Caudate nucleus (tissue), 63 donors: ENCODE measurements at places on chromosomes 5 and 9.

DNA sequence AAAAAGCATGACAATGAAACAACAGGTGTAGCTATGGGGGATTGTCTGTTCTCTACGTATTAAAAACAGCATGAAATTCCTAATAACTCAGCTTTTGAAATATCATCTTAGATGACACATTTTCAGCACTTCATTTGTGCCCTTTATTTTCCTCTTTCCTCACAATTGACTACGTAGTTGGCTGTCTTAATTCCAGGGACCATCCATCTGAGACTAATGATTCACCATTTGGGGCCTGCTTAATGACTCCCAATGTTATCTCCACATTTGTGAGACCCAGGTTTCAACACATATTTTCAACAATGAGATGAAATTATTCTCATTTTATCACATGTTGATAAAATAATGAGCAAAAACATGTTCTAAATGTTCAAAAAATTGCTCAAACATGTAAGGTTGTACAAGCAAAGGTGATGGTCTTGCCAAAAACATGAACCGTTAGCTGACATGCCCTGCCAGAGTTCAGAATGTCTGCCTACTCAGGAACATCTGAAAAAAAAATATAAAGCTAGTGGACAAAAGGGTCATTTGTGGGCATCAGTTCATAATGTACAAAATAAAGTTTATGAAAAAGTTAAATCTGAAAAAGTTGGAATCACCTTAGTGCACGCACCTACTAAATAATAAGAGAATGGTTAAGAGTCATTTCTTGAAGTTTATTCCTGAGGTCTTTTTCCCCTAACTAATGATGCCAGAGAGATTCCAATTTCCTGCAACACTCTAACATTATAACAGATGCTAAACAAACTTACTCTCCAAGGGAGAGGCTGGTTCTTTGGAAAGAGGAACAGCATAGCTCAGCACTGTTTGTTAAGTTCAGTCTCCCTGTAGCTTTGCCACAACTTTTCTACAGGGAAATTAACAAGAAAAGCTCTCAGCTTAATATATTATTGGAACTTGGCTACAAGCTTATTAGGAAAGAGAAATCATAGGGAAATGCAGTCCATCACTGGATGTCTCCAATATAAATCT, 275.5 kb downstream of the SPOCK1 start:
- no peak for DNase-seq

- DNase-seq: no peak
Measured at GRCh38 chr9:105500108-105500766, 52.4 kb downstream of the FSD1L start.

DNA sequence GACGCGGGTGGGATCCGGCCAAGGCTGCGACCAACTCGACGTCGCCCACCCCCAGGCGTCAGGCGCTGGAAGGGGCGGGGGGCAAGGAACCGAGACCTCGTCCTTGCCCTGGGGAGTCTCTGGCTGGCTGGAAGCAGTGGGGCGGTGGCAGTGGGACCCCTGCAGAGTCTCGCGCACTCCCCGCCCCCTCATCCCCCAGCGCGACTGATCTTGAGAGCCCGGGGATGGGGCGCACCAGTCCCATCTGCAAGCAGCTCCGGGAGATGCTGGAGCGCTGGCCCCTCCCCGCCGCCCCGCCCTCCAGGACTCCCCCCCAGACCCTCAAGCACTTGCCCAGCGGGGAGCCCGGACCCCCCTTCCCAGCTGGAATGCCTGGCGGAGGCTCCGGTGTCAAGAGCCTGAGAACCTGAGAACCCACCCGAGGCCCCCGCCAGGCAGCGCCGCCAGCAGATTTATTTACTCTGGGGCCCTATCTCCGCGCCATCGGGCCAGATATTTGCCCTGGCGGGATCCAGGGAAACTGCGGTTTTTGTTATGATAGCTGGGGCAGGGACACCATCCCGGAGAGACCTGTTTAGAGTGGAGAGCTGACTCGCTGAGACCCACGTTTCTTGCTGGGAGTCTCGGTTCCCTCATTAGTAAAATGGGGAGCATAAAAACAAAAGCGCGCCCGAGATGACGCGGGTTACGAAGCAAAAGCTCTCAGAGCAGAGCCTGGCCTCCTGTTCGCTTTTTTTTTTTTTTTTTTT, 1.2 kb downstream of the PRRT1B start:
- no peak for DNase-seq

- DNase-seq: no peak
Measured at GRCh38 chr9:5553211-5553610, 42.9 kb downstream of the PDCD1LG2 start.

DNA sequence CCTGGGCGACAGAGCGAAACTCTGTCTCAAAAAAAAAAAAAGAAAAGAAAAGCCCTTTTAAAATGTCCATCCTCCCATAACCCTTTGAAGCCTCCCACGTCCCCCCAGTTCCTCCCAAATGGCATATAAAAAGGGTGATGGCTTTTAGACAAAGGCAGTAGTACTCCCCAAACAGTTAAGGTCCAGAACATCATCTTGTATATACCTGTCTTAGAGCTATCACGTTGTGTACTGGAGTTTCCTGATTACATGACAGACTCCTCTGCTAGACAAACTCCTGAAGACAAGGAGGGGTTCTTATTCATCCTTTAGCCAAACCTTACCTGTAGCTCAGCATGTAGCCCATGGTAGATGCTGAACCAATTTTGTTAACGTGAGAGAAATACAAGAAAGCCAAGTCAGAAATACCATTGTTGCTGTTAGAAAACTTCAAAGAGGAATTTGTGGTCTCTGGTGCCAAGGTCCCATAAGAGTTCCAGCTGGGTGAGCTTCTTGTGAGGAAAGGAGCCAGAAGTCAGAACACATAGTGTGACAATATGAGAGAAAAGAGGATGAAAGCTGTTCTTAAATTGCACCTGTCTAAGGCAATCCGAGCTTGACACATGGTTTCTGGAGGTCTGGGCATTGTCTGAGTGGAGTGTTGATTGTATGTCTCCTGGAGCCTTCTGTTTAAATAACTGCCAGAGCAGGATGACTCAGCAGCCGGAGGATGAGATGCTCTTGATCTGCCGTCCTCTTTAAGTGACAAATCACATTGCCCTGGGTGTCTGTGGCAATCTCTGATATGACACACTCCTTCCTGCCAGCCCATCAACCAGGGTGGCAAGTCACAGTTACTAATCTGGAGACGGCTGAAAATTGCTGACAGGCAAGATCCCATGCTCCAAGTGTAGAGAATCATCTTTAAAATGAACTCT, 69.1 kb downstream of the ARRDC3 start:
- DNase-seq: no peak

DNA sequence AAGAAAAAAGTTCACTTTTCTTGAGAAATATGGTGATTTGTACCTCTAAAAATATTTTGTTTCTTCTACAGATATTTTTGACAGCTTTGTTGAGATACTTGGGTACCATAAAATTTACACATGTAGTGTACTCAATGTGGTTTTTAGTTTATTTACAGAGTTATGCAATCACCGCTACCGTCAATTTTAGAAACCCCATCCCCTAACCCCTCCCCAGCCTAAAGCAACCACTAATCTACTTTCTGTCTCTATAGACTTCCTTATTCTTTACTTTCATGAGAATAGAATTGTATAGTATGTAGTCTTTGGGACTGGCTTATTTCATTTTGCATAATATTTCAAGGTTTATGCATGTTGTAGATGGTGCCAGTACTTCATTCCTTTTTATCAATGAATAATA, 45.0 kb upstream of the TDRD7 start:
- DNase-seq: no peak

GRCh38 chr5:177260961-177261360, 42.6 kb downstream of the RAB24 start:
- DNase-seq: no peak

DNA sequence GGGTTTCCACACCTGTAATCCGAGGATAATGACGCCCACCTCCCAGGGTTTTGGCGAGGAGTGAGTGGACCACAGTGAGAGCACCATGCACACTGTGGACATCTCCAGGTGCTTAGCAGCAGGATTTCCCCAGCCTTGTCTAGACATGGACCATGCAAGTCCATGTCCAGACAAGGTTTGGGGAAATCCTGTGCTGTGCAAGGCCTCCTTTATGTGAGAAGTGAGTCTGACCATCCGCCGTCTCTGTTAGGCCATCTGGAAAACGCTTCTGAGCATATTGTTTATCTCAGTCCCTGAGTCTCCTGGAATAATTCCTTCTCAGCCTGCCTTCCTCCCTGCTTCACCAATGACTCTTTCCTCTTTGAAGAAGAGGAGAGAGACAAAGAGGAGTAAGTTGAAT, 26.2 kb upstream of the TNFAIP8 start:
- no peak for DNase-seq

DNA sequence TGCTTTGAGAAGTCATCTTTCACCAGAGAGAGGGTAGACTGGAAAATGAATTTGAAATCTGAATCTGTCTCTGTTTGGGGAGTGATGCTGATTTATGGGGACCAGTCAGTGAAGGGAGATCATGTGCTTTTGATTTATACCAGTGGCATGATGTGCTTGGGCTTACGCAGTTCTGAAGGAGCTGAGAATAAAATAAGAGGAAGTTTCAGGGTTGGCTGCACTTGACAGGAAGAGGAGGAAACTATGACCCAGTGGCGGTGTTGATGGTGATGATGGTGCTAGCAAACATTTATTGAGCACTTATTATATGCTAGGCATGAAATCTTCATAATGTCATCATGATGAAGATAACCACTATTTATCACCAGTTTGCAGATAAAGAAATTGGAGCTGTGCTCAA, 136.4 kb upstream of the GLRA1 start:
- DNase-seq: no peak

DNA sequence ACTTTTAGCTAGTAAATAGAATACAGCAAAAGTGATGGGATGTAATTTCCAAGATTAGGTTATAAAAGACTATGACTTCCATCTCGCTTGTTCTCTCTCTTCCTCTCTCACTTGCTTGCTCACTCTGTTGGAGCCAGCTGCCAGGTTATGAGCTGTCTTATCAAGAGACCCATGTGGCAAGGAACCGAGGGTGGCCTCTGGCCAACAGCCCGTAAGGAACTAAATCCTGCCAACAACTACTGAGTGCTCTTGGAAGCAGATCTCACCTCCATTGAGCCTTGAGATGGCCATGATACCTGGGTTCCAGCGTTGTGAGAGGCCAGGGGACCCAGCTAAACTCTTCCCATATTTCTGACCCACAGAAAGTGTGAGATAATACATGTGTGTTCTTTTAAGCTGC, 636.1 kb downstream of the ACTL7B start:
- DNase-seq: no peak

DNA sequence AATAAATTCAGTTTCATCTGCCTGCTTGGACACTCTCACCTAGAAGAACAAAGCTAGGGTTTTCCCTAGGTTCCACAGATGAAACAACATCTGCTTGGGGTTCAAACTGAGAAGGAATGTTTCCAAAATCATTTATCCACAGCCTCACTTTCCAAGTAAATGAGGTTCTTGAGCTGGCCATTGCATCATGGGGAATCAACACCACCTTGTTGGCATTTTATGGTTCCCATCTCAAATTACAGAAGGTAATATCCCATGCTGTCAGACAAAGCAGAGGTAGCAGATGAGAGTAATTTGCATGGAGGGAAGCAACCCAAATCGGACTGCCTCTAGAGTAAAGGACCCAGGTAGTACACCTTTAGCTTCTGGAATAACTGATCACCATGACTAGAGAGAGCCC, 10.5 kb upstream of the NR4A3 start:
- no peak for DNase-seq

DNA sequence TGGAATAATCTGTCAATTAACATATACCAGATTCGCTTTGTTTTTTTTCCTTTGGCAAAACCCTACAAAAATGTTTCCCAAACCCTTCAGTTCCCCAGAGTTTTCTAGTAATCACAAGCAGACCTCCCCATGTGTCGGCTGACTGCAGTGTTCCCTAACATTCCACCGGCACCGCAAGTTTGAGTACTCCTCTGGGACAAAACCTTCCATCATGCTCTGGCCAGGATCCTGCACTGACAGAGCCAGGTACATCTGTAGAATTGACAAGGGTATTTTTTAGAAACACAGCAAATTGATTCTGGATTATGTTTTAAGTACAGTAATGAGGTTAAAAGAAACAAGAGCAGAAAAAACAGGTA, 174.7 kb downstream of the GAS1 start:
- DNase-seq: no peak

- DNase-seq: no peak
Measured at GRCh38 chr9:132745756-132746709, 75.8 kb downstream of the GTF3C4 start.

DNA sequence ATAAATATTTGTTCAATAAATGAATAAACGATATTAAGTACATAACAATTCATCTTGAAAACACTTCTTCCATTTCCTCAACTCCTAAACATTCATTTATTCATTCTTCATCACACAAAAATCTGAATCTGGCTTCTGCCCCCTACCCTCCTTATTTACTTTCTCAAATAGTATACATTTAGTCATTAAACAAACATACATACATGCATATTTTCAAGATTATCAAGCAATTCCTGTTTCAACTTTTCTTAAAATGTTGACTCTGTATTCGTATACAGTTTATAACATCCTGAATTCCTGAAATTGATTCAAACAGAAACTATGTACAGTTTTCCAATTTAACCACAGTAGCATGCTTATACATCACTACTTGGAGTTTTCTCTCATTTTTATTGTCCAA, 129.0 kb downstream of the MUSK start:
- no peak for DNase-seq

DNA sequence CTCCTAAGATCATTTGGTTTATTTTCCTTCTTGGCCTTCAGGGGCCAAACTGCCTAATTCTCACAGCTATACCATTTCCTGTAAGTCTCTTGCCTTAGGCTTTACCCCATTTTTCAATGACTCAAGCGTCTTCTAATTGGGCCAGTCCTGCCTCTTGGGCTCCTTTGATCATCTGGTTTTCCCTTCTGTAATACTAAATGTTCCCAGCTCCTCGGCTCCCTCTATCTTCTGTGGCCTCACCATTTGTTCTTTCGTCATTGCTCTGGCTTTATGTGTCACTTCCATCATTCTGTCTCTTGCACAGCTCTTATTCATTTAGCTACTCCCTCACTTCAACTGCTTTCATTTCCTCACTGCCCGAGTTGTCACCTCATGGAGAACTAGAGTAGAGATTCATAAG, 14.5 kb upstream of the SPINK7 start:
- no peak for DNase-seq

DNA sequence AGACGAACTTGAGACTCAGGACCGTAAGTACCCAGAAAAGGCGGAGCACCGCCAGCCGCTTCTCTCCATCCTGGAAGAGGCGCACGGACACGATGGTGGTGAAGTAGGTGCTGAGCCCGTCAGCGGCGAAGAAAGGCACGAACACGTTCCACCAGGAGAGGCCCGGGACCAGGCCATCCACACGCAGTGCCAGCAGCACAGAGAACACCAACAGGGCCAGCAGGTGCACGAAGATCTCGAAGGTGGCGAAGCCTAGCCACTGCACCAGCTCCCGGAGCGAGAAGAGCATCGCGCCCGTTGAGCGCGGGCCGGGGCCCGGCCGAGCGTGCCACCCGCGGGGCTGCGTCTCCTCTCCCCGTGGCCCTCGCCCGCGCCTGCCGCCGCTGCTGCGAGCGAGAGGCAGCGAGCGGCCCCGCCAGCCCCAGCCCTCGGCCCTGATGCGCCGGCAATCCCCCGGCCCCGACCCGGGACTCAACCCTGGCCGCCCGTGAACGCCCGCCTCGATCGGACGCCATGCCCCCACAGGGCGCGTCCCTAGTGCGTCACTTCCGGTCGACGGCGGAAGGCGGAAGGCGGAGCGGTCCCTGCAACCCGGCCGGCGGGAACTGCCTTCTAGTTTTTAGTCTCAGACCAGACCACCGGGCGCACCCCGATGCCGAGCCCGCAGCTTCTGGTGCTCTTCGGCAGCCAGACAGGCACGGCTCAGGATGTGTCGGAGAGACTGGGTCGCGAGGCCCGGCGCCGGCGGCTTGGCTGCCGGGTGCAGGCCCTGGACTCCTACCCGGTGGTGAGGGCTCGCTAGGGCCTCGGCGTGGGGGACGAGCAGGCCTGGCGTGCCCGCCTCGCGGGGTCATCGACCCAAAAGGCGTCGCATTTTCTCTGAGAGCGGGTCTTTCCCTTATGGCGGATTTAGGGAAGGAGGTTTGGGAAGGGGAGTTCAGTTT, at the start of the genes NDOR1 and TMEM203:
Gene NDOR1, plus strand, starts transcription at position 575 of the 944 bp plus-strand sequence. Its CDS starts 78 bp downstream, at position 653.
Gene TMEM203, minus strand, starts transcription at position 523 of the 944 bp plus-strand sequence. Its CDS starts 234 bp downstream, at position 289.
- peak; percentile 91 for DNase-seq
